Activated CD4-positive, alpha-beta T cell treated with anti-CD3 and anti-CD28 coated beads for 24 hours (primary cell): ENCODE measurements at places on chromosomes 6 and 20.

DNA sequence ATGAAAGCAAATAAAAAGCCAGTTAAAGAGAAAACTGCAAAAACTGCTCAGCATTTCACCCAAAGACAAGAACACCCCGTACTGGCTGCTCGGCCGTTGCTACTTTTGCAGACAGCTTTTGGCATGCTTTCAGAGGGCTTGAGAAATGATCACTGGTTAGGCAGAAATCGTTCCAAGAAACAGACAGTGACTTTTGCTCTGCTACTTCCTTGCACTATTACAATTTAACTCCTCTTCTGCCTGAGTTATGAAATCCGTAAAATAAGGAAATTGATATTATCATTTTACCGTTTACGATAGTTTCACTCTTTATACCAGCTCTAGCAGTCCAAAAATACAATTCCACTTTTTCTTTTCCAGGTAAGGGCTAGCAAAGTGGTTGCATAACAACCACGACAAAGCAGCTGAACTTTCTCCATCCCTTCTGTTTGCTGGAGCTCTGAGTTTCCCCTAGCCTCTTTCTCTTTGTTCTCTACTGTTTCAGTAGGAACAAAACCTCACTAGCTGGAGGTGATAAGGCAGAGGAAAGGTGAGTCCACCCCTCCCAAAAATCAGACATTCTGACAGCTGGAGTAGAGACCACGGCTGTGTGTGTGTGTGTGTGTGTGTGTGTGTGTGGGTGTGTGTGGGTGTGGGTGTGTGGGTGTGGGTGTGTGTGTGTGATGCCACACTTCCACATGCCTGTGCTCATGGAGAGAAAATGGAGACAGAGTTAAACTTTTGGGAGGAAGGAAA is 191.8 kb upstream of the RREB1 start:
- no peak for DNase-seq

DNA sequence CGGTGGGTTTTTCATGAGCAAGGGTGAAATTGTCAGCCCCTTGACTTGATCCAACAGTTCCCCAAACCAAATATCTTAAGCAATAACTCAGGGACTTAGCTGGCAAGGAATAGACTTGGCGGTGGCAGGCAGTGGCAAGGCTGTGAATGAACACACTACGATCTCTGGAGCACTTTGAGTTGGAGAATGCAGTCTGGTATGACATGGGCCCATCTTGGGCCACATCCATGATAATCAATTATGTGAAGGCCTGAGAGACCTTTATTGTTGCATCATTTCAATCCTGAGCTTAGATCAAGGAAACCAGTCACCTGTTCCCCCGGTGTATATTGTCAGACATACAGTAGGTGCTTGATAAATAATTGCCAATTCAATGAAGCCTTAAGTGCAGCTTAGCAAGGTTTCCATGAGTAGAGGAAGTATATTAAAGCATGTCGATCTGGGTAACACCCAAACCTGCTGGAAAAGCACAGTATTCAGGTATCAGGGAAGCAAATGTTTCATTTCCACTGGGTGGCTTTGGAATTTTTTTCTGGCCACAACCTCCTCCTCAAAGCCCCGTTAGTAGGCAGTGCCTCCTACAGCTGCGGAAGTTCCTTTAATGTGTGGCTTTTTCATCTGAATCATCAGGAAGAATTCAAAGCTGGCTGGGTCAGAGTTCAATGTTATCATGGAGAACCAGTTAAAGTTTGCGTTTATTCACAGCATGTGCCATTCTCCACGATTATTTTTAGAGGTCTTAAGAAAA is 10.2 kb downstream of the CASS4 start:
- DNase-seq, result no peak

GRCh38 chr6:108961985-108962384 is 113.8 kb downstream of the ARMC2 start:
- DNase-seq, result no peak

DNA sequence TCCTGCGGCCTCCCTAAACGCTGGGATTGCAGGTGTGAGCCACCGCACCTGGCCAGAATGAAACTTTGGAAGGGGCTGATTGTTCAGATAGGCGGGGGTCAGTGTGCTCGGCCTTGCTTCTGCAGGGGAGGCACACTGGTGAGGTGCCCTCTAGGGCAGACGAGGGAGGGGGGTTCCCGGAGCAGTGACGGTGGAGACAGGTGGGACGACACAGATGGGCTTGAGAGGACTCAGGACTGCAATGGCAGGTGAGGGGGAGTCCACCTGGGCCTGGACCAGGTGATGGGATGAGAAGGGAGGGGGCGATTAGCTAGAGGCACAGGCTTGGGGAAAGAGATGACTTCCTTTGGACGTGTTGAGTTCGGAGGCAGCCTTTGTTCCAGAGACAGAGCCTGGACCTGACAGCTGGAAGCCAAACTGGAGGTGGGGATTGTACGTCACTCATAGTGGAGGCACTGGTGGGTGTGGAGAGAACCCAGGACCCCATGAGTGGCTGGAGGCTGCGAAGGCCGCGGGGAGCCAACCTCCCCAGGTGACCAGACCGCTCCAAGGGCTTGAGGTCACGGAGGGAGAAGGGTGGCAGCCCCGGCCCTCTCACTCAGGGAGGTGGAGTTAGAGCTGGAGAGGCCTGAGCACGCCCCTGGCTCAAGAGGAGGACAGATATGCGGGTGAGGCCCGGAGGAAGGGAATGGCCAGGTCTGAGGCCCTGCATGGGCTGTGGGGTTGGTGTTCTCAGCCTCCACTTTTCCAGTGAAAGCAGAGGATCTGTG is 10.5 kb upstream of the MAP1LC3A start:
- DNase-seq, result no peak

GRCh38 chr6:6724539-6725467 is 136.3 kb downstream of the LY86 start:
- peak; percentile 28 for DNase-seq

DNA sequence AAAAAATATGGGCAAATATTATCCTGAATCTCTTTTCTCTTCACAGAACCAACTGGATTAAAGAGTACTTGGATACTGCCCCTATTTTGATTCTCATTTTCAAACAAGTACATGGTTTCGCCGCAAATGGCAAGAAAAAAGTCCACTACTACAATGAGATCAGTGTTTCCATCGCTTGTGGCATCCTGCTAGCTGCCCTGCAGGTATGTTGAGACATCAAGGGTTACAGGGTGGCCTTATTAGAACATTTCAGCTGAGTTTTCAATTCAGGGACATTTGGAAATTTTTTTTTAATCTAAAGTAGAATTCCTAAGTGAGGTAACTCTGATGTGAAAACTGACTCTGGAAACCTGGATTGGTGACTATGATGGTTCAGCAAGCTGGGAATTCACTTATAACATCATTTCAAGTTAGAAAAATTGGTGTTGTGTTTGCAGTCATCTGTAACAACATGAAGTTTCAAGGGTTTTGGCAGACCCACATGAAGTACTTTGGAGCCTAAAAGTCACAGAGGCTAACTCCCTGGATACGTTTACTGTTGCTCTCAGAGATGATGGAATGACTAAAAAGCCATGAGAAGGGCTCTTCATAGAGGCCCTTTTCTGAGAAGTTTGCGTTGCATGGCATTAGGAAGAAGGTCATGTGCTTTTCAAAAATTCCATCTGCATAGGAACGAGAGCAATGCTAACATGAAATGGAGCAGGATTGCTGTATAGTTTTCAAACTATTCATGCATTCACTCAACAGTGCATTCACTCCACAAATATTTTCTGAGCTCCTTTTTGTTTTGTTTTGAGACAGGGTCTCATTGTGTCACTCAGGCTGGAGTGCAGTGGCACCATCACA is 25.5 kb downstream of the IYD start:
- no peak for DNase-seq

GRCh38 chr6:133410638-133411435 is 169.7 kb downstream of the EYA4 start:
- no peak for DNase-seq

GRCh38 chr6:140174524-140174923 is 800.1 kb upstream of the CITED2 start:
- no peak for DNase-seq

DNA sequence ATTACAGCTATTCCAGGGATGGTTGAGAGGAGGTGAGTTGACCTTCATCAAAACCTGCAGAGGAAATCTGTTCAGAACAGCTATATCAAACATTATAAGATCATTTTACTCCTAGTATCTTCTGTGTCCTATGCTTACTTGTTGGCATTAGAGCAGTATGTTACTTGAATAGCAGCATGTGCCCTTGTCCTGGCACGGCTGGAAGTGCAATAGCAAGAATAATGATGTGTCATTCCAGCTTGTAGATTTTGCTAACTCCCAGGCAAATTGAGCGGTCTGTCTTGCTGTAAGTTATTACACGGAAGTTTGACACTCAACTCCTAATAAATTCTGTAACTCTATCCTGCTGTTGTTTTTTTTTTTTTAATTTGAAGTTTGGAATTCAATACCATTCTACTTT is 385.5 kb downstream of the TENT5A start:
- DNase-seq, result no peak

DNA sequence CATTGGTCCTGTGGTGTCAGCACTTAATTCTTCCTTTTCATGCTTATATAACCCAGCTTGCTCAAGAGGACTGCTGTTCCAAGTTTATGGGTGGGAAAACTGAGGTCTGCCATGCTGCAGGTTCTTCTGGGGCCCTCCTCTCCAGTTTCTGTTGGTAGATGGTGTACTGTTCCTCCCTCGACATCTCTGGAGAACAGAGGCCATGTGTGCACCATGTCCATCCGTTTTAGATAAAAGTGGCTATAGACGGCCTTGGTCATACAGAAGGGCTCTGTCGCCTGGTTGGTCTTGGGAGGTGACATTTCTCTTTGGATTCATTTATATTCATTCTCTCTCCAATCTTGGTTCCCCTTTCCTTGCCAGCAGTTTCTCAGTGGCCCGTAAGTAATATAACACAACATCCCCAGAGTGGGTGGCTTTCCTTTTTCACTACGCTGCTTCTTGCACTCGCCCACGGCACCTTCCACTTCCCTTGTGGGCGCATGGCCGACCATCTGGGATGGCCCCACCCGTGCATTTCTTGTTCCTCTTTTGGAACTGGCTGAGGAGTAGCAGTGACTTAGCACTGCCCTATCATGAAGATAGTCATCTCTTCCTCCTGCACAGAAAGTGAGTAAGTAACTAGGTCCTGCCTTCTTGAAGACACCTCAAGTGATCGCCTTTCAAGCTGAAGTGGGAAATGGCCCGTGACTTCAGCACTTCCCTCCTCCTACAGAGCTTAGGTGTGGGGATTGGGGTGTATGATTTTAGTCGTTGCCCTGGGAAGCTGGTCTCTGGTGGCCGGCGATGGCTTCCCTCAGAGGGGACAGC is 94.2 kb downstream of the RREB1 start:
- DNase-seq, result no peak

DNA sequence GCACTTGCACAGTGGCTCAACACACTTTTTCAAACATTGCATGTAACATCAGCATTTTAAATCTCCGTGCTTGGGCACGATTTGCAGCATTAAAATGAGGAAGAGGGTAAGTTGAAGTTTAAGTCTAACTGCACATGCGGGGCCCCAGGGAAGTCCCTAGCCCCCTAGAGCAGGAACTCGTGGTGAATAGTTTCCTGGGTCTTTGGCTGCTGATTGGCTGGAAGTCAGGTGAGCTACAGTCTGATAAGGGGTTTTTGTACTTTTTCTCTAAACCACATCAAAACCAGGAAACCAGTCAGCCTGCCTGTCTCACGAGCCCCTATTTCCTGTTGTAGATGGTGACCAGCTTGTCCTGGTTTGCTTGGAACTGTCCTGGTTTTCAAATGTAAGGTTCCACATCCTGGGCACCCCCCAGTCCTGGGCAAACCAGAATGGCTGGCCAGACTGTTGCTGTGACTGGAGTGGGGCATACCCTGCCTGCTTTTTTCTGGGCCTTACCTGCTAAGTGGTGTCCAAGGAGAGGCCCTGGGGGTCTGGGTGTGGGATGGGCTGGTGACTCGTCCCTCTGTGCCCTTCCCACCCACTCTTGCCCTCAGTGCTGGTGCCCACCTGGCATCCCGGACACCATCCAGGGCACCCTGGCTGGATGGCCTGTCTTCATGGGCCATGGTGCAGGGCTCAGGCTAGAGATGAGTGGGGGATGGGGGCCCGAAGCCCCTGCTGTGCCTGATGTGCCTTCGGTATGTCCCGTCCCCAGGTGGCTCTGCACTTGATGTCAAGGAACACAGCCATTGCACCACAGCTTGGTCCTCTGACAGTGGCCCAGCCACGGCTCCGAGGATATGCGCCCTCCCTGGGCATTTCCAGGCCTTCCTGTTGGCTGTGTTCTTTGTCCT is 31.8 kb downstream of the SUN5 start:
- peak; percentile 60 for DNase-seq

DNA sequence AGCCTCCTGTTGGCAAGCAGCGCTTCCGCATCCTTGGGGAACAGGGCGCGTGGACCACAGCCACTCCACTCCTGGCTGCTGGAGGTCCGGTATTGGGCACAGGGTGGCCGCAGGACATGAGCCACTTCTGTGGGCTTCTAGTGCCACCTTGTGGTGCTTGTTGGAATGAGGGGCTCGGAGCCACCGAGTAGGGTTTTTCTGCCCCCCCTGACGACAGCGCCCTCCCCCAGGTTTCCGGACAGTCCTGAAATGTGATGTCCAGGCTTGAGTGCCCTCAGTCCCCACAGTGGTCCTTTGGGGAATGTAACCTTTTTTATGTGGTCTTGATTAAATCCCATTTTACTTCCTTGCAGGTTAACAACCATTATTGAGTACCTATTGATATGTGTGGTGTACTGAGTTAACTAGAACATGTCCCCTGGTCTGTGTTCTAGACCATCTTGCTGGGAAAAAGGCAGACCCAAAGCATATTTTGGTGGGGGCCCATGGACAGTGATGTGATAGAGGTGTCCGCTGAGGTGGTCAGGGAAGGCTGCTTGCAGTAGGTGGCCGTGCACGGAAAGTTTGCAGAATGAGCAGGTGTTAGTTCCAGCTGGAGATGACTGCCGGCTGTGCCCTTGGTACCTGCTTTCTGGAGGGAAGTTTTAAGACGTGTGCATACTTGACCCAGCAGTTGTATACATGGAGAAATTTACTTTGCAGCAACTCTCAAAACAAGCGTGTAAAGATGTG is 70.0 kb downstream of the PTPN1 start:
- peak; percentile 27 for DNase-seq

GRCh38 chr6:125019918-125020317 is 57.7 kb downstream of the RNF217 start:
- DNase-seq, result no peak

DNA sequence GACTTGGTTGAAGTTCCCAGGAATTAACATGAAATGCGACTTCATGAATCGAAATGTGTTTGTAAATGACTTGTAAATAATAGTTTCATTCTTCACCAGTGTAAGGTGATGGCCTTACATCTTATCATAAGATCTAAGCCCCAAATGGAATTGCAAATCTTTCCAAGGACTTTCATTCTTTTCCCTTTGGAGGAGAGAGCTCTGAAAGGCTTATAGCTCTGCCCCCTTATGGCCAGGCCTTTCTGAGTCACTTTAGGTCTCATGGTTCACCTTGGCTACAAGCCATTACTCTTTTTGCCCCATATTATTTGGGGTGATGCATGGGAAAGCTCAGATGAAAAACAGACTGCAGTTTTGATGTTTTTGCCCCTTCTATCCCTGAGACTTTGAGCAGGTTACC is 209.1 kb upstream of the BMP2 start:
- DNase-seq, result no peak

DNA sequence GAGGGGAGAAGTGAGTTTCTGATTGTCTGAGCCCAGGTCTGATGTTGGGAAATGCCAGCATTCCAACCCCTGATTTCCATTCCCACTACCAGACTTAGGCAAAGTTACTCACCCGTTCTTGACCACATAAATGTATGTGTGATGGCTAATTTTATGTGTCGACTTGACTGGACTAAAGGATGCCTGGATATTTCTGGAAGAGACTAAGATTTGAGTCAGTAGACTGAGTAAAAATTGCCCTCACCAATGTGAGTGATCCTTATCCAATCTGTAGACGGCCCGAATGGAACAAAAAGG is 95.8 kb upstream of the TAB2 start:
- no peak for DNase-seq

GRCh38 chr20:63386491-63386890 is 25.3 kb upstream of the CHRNA4 start:
- no peak for DNase-seq
